ENCODE measurements at places on chromosomes 4 and X. TPM values are rescaled to one million over a fixed set of nuclear protein-coding genes. Genes with fewer than 3 reads are reported as not detected.

The GLRA3 gene
- total RNA-seq, result not detected

The CT45A10 gene
- total RNA-seq, result not detected

GRCh38 chr4:35464964-35465528 is 779.3 kb downstream of the ARAP2 start:
- no peak for DNase-seq

The CSAG2 gene
- not detected for total RNA-seq

GRCh38 chr4:185803022-185803421 is 9.0 kb downstream of the SORBS2 start:
- no peak for DNase-seq

GRCh38 chr4:117957571-117957970 is 76.7 kb upstream of the NDST3 start:
- no peak for DNase-seq

Measured in fibroblast of the aortic adventitia (primary cell).